Stimulated activated CD8-positive, alpha-beta memory T cell treated with anti-CD3 and anti-CD28 coated beads, Interleukin-7, amount 100 ng/mL, for 48 hours (primary cell): ENCODE measurements at places on chromosomes 12 and 14.

DNA sequence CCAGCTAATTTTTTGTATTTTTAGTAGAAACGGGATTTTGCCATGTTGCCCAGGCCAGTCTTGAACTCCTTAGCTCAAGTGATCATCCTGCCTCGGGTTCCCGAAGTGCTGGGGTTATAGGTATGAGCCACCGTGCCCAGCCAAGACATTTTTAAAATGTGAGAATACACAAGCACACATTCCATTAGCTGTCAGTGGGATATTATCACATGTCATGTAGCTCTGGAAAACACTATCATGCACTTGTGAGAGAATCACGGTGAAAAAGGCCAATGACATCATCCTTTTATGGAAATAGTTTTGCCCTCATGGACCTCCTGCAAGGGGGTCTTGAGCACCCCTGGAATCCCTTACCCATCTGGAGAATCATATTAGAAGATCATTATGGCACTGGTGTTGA, 28.3 kb downstream of the ERC1 start:
- no peak for DNase-seq

- DNase-seq, result no peak
These were observed 29.8 kb downstream of the TESPA1 start for GRCh38 chr12:54954801-54955200.

DNA sequence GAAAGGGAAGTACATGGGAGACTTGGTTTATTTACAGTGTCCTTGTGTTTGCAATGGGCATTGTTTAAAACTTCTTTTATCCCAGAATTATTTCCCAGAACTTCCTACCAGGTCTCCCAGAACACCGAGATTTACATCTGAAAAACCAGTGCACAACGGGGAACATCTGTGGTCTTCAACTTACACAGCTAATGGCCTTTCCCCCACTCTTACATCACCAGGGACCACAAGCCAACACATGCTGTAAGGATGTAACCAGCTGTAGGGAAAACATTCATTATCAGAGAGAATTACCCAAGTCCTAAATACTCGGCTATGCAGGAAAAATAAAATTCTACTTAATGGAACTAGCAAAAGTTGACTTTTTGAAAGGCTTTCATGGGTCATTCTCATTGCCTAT, 267.6 kb downstream of the DUSP6 start:
- no peak for DNase-seq

- no peak for DNase-seq
These were observed 28.1 kb downstream of the SPRING1 start for GRCh38 chr12:116709768-116710167.

GRCh38 chr14:61568572-61569011, 126.7 kb upstream of the HIF1A start:
- DNase-seq, result peak; percentile 47

GRCh38 chr14:67170660-67171059, 18.6 kb upstream of the GARIN2 start:
- no peak for DNase-seq

- DNase-seq, result no peak
These were observed 947 bp upstream of the LRRC9 start for GRCh38 chr14:59918824-59919569.

GRCh38 chr12:11707535-11707934, 58.1 kb downstream of the ETV6 start:
- DNase-seq, result no peak

GRCh38 chr12:87121896-87122295, 865.7 kb upstream of the MGAT4C start:
- DNase-seq, result no peak

GRCh38 chr12:65496617-65497016, 218.1 kb downstream of the MSRB3 start:
- no peak for DNase-seq

DNA sequence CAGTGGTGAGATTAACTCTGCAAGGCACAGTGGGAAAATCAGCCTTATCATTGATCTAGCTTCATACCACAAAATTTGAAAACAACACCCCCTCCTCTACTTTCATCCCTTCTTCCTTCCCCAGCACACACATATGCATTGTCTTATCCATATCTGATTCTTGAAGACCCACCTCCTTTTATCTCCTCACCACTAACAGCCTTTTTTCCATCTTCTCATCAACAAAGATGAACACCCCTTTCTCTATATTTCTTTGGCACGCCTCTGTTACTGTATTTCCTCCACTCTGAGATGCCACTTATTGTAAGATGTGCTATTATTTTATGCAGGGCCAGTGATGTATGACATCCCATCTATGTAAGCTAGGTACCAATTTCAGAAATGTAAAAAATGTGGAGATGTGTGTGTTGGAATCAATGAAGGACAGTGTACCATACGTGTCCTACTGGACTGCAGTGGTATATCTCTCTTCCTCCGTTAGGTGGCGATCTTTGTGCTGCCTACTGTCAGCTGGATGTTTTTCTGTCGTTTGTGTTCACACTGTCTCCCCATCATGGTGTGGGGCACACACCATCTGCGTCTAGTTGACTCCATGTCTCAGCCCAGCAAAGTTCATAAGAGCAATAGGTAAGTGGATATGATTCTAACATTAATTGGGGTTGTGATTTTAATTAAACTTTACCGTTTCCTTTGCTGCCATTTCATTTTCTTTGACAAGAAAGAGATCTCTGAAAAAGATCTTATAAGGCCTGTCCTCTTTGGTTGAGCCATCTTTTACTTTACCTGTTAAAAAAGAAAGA, 24.0 kb downstream of the CCDC38 start:
- no peak for DNase-seq

- no peak for DNase-seq
These were observed 23.6 kb downstream of the SAMD4A start for GRCh38 chr14:54590481-54590880.

- DNase-seq, result no peak
These were observed 381.6 kb downstream of the TMEM121 start for GRCh38 chr14:105908006-105908405.

DNA sequence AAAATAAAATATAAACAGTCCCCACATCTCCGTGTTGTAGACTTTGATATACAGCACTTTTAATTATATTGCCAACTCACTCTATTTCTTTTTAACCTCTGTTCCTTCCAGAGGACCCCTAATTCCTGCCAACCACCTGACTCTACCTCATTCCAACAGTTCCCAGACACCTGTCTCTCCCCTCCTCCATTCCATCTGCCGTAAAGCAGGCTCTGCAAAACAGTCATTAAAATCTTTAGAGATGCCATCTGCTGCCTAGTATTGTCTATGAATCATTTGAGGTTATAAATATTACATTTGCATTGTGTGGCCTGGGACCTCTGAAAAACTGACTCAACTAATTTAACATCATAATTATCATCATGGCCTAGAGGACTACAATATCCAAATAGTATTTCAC, 148.8 kb upstream of the DCN start:
- no peak for DNase-seq

DNA sequence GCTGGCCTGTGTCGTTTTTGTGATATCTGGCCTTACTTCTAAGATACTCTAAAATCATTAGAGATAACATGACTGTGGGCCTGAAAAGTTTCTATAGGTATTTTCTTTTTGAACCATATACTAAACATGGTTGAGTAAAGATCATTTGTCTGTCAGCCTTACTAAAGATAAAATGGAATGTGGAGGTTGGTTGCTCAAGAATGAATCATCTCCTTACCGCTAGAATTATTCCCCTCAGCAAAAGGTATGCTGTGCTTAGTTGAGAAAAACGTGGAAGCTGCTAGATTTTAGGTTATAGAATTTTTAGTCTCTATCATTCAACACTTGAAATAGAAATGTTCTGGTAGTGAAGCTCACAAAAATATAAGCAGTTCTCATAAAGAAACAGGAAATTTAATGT, 407.3 kb downstream of the AEBP2 start:
- no peak for DNase-seq

GRCh38 chr12:71877335-71878121, 38.0 kb downstream of the TBC1D15 start:
- no peak for DNase-seq

DNA sequence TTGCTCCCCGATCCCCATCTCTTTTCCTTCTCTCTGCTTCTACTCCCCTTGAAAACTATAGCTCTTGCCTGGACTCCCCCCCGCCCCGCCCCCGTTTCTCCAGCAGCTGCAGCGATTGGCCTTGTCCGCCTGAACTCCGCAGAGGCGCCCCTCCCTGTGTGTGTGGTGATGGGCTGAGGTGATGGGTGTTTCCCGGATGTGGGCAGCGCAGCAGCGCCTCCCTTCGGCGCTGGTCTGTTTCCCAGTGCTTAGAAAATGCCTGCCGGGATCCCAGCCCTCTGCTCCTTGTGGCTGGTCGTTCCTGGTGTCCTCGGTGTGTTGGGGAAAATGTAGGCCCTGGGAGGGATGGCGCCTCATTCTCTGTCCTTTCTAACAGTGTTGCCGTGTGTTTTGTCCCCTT, 43.3 kb downstream of the GALNT8 start:
- no peak for DNase-seq

DNA sequence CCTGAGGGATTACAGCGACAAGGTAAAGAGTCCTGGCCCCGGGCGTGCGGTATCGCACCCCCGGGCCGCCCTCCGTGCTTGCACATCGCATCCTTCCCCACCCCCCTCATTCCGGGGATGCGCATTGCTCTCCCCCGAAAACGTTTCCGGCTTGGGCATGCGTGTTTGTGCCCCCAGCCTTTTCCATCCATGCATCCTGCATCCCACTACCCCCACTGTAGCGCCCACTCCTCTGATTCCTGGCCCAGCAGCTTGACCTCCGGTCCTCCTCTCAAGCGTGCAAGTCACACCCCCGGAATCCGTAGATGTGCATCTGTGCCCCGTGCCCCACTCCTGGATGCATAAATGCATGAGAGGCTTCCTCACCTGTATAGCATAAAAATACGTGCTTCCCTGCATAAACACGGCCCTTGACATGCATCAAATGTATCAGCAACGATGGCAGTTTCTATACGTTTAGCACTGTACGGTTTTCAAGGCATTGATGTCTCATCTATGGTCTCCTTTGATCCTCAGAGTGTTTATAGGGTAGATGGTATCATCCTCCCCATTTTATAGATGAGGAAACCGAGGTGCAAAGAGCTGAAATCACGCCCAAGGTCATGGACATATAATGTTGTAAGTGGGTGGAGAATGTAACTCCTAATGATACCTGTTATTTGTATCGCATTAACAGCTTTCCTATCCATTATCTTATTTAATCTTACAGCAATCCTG, 484 bp downstream of the RIC8B start:
- no peak for DNase-seq

DNA sequence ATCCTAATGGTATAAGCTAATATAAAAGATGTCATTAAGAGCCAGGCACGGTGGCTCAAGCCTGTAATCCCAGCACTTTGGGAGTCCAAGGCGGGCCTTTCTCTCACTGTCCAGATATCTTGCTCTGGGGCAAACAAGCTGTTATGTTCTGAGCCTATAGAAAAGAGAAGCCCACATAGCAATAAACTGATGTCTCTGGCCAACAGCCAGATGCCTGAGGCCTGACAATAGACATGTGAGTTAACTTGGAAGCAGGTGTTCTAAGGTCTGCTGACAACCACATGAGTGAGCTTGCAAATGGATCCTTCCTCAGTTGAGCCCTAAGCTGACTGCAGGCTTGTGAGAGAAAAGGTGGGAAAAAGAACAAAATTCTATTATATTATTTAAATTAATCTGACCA, 25.0 kb downstream of the YAF2 start:
- DNase-seq, result no peak

DNA sequence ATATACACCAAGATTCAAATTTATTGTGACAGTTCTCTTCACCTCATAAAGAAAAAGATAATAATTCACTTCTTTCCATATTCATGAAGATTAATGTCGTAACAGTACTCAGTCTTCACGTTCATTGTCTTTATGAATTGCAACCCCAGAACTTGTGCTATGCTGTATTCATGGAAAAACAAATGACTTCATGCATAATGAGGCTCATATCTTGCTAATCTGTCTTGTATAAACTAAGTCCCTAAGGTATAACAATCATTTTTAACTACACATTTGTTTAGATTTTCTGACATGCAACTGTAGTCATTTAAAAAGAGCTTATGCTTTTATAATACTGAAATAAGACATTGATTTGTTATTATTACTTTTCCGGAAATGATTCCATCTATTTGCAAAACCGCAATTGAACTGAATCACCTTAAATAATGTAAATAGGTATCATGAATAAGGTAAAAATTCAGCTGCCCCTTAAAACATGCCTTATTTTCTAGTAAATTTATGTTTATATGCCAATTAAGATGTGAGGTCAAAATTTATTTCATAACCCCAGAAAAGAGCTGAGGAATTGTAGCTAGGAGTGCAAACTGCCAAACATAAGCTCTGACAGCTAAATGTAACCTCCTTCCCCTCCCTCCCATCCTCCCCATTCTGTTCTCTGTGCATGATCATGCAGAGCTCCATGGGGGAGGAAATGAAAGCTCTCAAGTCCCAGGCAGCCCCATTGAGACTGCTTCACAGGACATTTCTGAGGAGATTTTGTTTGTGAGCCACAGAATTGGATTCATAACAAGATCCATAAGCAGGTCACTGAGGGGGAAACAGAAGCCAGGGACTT, 301.6 kb downstream of the ATP23 start:
- no peak for DNase-seq
